ENCODE measurements at places on chromosomes 16 and 17.

GRCh38 chr16:58411336-58411735 lies 19.1 kb downstream of the GINS3 start:
- DNase-seq: no peak

- no peak for DNase-seq
These were observed 31.6 kb downstream of the TEKT3 start for GRCh38 chr17:15309793-15310192.

GRCh38 chr17:42287305-42287976 lies 857 bp upstream of the STAT5A start:
- no peak for DNase-seq

- DNase-seq: no peak
These were observed 43.9 kb downstream of the CLEC16A start for GRCh38 chr16:10988164-10988803.

DNA sequence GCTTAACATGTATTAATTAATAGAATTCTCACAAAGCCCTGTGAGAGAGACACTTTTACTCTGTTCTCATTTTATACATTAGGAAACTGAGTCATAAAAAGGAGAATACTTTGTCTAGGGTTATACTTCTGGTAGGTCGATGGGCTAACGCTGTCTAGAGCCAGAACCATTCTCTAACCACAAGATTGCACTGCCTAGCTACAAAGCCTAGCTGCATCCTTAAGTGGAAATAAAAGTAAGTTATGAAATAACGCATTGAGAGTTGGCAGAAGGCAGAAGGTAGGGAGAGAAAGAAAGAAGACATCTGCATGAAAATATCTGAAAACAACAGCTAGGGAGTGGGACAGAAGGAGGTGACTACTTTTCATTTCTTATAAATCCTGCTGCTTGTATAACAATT lies 33.2 kb downstream of the IRX6 start:
- no peak for DNase-seq

DNA sequence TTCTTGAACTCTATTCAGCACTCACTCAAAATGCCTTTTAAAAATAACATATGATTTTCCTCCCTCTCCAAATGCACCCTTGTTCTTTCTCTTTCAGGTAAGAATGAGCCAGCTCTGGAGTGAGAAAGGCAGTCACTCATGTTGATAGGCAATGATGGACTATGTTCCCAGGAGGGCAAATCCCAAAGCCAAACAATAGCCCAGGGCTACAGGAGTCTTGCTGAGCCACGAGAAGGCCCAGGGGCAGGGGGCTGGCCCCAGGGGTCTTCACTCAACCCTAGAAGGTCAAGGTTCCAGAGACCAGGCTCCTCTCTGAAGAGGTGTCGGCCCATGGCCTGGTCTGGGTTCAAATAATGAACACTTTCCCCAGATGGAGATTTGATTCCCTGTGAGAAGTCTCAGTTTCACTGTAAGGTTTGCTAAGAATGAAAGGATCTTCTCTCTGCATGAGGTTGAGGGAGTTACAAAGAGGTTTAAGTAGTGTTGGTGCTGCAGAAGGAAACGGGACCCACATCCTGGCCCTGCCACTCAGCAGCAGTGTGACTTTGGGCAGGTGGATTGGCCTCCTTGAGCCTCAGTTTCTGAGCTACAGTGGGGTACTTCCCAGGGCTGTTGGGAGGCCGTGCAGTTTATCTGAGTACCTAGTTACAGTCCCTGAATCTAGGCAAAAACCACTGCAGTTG lies 49.0 kb downstream of the RTN4RL1 start:
- no peak for DNase-seq

DNA sequence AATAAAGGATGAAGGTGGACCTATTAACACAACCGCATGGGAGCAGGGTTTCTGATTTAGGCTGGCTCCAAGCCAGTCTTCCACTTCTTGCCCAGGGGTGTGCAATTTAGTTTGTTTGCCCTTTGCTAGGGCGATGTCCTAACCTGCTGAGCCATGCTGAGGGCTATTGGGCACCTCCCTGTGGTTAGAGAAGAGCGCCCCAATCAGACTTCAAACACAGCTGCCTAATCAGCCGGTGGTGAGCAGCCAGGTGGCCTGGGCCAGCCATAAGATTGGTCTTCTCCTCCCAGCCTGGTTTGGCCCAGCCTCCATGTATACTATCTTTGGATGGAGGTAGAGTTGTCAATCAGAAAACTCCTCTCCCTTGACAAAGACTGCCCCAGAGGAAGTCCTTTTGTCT lies 15.7 kb downstream of the TMEM94 start:
- DNase-seq: no peak

DNA sequence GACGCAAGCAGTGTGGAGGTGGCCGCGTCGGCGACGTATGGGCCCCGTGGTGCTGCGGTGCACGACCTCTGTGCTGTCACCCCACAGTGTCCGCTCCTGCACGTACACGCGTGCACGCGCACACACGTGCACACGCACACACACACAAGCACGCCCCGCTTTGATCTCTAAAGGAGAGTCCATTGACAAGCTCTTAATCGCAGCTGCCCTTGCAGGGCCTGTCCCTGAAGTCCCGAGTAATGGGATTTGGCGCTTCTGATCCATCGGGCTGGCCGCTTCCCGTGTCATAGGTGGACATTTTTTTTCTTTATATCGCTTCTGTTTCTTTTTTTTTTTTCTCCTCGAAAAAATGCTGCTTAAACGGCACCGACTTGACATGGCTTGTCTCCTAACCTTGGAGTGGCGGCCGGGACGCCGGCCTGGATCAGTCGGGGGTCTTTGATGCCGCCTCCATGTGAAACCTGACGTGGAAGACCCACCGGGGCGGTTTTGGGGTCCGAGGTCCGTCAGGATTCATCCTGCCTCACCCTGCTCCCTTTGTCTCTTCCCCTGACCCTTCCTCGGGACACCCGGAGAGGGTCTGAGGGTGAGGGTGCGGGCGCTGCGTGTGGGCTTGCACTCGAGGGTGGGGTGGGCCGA lies 8.3 kb upstream of the AXIN1 start:
- DNase-seq: no peak

GRCh38 chr16:900211-900610 lies 70.6 kb downstream of the LMF1 start:
- DNase-seq: no peak

- no peak for DNase-seq
These were observed 28.9 kb upstream of the MYO18A start for GRCh38 chr17:29209073-29209472.

DNA sequence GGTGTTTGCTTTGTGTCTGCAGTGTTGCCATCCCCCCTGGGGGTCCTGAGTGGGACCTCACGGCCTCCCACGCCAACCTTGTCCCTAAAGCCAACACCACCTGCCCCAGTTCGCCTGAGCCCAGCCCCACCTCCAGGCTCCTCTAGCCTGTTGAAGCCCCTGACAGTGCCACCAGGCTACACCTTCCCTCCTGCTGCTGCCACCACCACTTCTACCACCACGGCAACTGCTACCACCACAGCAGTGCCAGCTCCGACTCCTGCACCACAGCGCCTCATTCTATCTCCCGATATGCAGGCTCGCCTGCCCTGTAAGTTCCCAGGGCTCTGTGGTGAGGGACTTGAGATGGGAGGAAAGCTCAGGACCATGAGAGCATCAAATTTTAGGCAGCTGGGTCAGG lies 22.2 kb downstream of the SRCAP start:
- no peak for DNase-seq

- DNase-seq: no peak
These were observed 2.1 kb downstream of the NMT1 start for GRCh38 chr17:45063198-45063597.
